HT1080 (cell line): ENCODE measurements at places on chromosomes 3 and 15.

GRCh38 chr3:120196812-120197211 lies 88.2 kb downstream of the GPR156 start:
- no peak for DNase-seq

DNA sequence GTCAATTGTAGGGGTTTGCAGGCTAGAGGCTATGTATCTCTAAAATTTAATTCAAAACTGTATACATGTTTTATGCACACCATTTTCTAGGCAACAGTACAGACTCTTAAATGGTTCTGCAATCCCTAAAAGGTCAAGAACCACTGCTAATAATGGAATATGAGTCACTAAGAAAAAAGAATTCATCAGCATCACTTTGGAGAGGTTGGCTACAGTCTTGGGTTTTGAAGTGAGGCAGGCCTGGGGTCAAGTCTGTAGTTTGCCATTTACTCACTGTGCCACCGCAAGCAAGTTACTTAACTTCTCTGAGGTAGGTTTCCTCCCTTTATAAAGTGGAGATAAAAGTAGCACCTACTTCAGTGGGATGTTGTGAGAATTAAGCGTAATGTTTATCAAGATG lies 33.7 kb downstream of the THRB start:
- DNase-seq: no peak

GRCh38 chr3:40317061-40317855 lies 7.8 kb downstream of the EIF1B start:
- DNase-seq: peak; percentile 45

DNA sequence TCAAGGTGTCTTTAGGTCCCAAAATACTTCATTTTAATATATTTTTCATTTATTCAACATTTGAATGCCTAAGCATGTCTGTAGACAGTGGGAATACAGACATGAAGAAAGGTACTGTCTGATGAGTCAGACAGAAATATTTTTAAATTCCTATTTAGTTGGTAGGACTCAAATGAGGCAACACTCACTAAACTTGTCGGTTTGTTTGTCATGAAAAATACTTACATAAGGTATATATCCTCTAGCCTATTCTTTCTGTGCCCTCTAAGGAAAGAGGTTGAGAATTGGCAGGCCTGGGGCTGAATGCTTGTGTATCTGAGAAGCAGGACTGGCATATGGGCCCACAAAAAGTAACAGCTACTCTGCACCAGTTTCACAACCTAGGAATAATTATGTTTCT lies 423.6 kb upstream of the MDFIC2 start:
- DNase-seq: peak; percentile 1

GRCh38 chr3:13896473-13897154 lies 16.7 kb upstream of the WNT7A start:
- peak; percentile 56 for DNase-seq

DNA sequence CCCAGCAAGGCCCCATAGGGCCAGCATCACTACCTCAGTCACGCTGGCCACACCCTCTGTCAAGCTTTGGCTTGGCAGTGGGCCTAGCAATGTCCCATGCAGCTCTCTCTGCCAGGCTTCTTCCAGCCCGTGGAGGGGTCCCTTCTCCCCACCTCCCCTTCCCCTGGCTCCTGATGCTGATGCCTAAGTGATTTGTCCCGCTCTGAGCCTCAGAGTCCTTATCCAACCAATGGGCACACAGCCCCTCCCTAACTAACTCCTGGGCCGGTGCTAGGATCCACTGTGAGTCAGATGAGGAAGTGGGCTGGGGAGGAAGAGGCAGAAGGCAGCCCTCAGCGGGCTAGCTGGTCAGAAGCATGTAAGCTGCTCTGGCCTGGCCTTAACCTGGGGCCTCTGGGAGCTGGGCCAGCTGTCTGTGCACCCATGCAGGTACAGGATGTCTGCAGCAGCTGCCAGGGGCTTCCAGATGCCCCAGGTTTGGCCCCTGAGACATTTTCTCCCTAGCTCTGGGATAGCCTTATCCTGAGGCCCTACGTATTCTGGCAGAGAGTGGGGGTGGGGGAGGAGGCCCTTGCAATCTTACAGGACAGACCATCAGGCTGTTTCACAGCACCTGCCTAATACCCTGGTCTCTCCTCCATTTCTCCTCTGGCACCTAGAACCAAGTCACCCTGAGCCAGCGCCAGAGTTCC lies 740 bp upstream of the ZBTB47 start:
- peak; percentile 93 for DNase-seq

GRCh38 chr15:99202176-99202552 lies 47.2 kb downstream of the TTC23 start:
- DNase-seq: no peak

- peak; percentile 17 for DNase-seq
Observed at GRCh38 chr15:63870043-63870394, 36.3 kb upstream of the HERC1 start.

GRCh38 chr3:61650276-61650675 lies 88.9 kb downstream of the PTPRG start:
- no peak for DNase-seq

- DNase-seq: peak; percentile 50
Observed at GRCh38 chr3:100072326-100073048, 41.8 kb downstream of the FILIP1L start.

GRCh38 chr3:15659254-15659975 lies 57.9 kb downstream of the BTD start:
- DNase-seq: no peak

DNA sequence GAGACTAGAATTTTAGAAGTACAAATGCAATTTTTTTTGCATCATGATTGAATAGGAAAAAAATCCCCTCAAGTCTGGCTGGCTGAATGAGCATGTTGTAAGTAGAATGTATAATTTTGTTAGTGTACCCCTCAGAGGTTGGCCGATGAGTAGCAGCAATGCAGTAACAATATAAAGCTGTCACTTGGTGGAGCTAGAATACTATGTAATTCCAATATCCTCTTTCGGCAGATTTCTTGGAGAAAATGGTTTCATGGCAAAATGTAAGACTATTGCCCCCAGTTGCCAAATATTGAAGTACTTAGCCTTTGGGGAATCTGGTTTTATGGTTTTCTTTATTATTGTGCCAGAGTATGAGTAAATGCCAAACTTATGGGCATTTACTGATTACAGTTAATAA lies 39.8 kb upstream of the SGO1 start:
- peak; percentile 47 for DNase-seq

DNA sequence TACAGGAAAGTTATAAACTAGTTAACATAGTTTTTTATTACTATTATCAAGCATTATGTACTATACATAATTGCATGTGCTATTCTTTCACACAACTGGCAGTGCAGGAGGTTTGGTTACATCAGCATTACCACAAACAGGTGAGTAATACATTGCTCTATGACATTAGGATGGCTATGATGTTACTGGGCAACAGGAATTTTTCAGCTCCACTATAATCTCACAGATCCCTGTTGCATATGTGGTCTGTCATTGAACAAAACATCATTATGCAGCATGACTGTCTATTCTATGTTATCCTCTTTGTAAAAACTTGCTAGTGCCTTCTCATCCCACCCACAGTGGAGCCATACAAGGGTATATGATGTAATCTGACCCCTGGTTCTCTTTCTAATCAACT lies 36.5 kb upstream of the PDZRN3 start:
- DNase-seq: peak; percentile 57

DNA sequence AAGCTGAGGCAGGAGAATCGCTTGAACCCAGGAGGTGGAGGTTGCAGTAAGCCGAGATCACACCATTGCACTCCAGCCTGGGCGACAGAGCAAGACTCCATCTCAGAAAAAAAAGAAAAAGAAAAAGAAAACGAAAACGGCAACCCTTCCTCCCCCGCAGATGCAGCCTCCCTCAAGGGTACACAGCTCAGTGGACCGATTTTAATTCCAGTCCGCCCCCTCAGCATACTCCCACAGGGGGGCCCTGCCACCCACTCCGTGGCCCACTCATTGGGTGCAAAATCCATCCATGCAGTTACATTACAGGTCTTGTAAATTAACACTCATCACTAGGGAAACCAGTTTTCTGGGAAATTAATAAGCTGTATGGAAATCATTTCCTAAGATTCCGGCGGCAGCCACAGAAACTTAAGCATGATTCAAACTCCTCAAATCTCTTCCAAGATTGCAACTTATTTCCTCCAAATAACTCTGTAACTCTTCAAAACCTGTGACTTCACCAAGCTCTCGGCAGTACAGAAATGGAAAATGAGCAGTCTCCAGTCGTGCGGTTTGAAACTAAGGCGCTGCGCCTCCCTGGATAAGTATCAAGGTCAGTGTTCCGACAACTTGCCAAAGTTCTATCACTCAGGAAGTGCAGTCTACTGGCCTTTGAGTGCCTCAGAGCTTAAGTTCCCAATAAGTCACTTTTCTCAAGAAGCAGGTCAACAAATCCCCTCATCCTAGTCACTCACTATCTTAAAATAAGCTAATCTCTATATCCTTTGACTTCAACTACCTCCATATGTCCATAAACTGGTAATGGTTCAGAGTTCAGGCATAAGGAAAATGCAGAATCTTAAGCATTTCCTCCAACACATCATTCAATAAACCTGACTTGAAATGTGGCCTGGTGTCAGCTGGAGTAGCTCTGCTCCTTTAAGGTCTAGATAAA lies 24.7 kb upstream of the KLHL6 start:
- DNase-seq: no peak

GRCh38 chr15:28981351-28981720 lies 95.6 kb downstream of the APBA2 start:
- no peak for DNase-seq

DNA sequence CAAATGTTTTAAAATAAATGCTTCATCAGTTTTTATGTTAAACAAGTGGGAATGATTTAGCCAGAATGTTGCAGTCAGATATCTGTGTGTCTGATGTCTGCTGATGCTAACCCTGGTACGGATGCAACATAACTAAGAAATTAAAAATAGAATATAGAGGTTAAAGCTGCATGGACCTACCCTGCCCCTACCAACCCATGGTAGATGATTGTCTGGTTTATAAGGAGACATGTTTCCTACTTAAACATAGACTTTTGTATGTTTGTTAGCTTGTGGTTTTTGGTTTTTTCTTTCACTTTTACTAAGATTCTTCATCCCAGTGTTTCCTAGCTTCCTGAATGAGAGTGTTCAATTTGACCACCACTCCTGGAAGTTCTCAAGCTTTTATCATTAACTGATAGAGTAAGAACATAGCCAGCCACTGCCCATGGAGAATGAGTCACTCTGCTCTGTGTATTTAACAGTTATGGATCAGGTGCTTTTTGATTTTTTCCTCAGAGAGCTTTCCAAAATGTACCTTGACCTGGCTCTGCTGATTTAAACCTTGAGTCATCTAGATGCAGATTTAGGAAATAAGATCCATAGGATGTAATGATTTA lies 70.7 kb upstream of the VEPH1 start:
- DNase-seq: peak; percentile 38

GRCh38 chr15:65184305-65184867 lies 756 bp downstream of the CLPX start:
- DNase-seq: peak; percentile 40

DNA sequence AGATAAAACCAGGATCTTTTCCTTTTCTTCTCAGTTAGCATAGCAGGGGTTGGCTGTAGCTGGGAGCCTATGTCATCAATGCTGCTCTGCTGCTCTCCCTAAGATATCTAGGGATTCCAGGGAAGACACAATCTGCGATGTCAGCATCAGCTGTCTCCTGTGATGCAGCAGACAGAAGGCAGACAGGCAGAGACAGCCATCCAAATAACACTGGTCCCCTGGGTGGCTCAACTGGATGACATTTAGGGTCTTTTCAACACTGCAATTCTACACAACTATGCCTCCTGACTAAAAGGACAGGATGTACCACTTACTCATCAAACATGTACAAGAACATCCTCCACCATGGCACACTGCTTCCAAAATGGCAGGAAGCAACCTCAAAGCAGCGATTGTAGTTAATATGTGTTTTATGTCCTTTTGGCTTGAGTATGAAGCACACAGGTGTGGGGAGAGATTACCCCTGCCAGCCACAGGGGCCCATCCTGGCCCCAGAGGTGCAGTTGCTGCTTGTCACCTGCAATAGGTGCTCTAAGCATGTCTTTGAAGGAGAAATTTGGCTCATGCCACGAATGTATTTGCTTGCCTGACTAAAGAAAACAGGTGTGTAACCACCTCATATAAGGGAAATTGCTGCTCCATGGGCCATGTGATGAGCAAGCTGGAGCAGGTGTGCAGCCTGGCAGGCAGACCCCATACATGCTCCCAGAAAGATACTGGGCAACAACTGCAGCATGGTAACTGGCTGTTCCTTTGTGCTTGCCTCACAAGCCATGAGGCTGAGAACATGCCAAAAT lies 357.8 kb downstream of the VPS13C start:
- DNase-seq: no peak

DNA sequence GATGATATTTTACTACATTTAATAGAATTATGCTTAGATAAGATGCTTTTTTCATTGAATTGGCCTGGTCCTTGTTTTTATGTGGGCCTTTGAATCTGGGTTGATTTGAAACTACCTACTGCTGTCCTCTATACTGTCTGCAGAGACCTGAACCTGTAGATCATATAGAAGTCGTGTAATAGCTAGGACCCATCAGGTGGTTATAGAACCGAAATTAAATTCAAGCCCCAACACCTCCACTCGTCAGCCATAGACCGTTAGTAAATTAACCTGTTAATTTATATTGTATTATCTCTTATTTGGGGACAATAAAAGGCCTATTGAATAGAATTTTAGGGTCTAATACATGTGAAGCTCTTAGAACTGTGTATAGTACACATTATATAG lies 108.4 kb downstream of the MBNL1 start:
- DNase-seq: no peak

DNA sequence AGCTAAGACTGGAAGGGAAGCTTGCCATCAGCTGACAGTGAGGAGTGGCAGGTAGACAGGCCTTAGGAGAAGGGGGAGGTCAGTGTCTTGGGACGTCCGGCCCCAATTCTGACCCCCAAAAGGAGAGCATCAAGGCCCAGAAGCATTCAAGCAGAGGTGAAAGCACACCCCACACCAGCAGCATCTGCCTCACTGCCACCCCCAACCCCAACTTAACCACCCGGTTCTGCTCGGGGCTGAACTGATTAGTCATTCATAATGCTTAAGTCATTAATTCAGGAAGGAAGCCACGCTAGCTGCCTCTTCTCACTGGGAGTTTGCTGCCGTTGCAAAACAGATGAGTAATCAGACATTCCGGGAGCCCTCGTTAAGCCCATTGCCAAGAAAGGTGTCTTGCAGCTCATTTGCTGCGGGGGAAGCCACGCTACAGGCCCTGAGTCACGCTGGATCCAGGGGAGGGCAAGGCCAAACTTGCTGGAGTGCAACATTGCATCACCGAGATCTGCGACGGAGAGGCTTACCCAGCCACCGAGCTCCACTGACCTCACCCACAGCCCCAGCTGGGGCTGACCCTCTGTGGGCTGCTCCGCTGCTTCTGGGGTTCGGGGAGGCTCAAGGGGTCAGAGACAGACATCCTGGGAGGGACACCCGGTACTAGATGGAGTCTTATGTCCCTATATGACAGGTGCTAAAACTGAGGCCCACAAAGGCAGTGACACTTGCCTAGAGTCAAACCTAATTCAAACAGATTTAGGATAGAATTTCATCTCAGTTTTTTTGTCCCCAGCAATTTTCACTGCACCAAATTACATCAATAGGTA lies 46.4 kb upstream of the HES1 start:
- peak; percentile 100 for DNase-seq
